Left ventricle myocardium inferior (tissue), 1 donor: ENCODE measurements at places on chromosomes 5 and 9. TPM values are rescaled to one million over a fixed set of nuclear protein-coding genes. Genes with fewer than 3 reads are reported as not detected.

GRCh38 chr9:30925635-30926034 is 1458.8 kb upstream of the ACO1 start:
- no peak for DNase-seq
- no peak overlapping the region for H3K4me3 ChIP-seq
- no peaks in the 10 kb centered on the region for H3K27me3 ChIP-seq
- H3K36me3 ChIP-seq, result no peaks in the 10 kb centered on the region
- no peaks in the 10 kb centered on the region for H3K4me1 ChIP-seq

GRCh38 chr9:71733176-71733575 is 35.1 kb downstream of the CEMIP2 start:
- no peak overlapping the region for H3K27ac ChIP-seq
- no peak overlapping the region for H3K4me3 ChIP-seq

GRCh38 chr9:105296445-105296844 is 52.0 kb downstream of the SLC44A1 start:
- H3K4me3 ChIP-seq, result no peak overlapping the region
- H3K27me3 ChIP-seq, result no peaks in the 10 kb centered on the region
- H3K27ac ChIP-seq, result peak overlapping the region; percentile 46

- no peak overlapping the region for H3K4me3 ChIP-seq
- H3K4me1 ChIP-seq, result peaks cover 21% of the 10 kb centered on the region
Measured at GRCh38 chr5:135442431-135443160, 4.6 kb downstream of the DCANP1 start.

- no peak for DNase-seq
- peaks cover 10% of the 10 kb centered on the region for H3K4me1 ChIP-seq
- no peak overlapping the region for H3K4me3 ChIP-seq
- H3K27ac ChIP-seq, result no peak overlapping the region
- H3K27me3 ChIP-seq, result no peaks in the 10 kb centered on the region
- H3K36me3 ChIP-seq, result no peaks in the 10 kb centered on the region
Measured at GRCh38 chr5:155295111-155295510, 281.6 kb downstream of the KIF4B start.

DNA sequence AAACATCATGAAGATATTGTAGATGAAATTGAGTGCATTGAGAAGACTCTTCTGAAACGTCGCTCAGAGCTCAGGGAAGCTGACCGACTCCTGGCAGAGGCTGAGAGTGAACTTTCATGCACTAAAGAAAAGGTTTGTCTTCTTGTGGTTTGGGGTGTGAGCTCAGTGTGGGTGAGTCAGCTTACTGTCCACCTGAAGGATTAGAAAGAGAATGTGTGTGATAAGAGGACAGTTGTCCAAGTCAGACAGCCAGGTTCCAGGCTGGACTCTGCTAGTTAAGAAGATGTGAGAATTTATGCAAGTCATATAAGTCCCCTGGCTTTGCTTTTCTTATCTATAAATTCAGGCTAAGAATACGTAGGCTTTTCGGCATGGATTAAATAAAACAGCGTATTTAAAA is 46.9 kb downstream of the RAB14 start:
- H3K27ac ChIP-seq, result no peak overlapping the region
- no peaks in the 10 kb centered on the region for H3K4me1 ChIP-seq
- H3K36me3 ChIP-seq, result peaks cover 66% of the 10 kb centered on the region
- H3K27me3 ChIP-seq, result no peaks in the 10 kb centered on the region
- H3K4me3 ChIP-seq, result no peak overlapping the region
- no peak for DNase-seq

GRCh38 chr5:146722361-146722779 is 156.2 kb downstream of the PPP2R2B start:
- H3K27ac ChIP-seq, result no peak overlapping the region
- peaks cover 20% of the 10 kb centered on the region for H3K27me3 ChIP-seq
- no peak overlapping the region for H3K4me3 ChIP-seq
- DNase-seq, result no peak

GRCh38 chr5:138082033-138082432 is 1.8 kb upstream of the WNT8A start:
- H3K27ac ChIP-seq, result no peak overlapping the region
- no peak overlapping the region for H3K4me3 ChIP-seq
- no peaks in the 10 kb centered on the region for H3K36me3 ChIP-seq
- peaks cover 4% of the 10 kb centered on the region for H3K4me1 ChIP-seq

- DNase-seq, result no peak
- no peaks in the 10 kb centered on the region for H3K27me3 ChIP-seq
- peak overlapping the region; percentile 84 for H3K27ac ChIP-seq
- H3K4me1 ChIP-seq, result peaks cover 99% of the 10 kb centered on the region
- H3K4me3 ChIP-seq, result peak overlapping the region; percentile 21
Measured at GRCh38 chr9:136525841-136526499, 19.9 kb downstream of the NOTCH1 start.

DNA sequence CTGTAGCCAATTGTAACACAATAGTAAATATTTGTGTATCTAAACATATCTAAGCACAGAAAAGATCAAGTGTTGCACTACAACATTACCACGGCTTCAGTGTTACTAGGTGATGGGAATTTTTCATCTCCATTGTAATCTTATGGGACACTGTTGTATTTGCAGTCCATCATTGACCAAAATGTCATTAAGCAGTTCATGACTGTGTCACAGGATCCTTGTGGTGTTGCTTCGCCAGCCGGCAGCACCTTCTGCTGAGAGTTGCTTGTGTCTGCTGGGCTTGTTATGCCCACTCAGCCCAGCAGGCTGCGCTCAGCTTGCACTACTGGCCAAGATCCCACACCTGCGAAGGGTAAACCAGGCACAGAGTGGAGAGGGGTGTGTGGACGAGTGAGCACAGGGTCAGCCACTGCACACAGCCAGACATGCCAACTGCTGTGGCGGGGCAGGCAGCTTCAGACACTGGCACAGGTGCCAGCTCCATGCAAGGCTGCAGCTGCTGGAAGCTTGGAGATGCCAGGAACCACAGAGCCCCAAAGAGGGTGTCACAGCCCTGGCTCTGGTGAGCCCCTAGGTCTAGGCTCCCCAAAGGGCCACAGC is 273.7 kb downstream of the CETN3 start:
- DNase-seq, result no peak
- no peaks in the 10 kb centered on the region for H3K27me3 ChIP-seq
- H3K4me3 ChIP-seq, result no peak overlapping the region
- H3K4me1 ChIP-seq, result peaks cover 9% of the 10 kb centered on the region
- H3K36me3 ChIP-seq, result no peaks in the 10 kb centered on the region

DNA sequence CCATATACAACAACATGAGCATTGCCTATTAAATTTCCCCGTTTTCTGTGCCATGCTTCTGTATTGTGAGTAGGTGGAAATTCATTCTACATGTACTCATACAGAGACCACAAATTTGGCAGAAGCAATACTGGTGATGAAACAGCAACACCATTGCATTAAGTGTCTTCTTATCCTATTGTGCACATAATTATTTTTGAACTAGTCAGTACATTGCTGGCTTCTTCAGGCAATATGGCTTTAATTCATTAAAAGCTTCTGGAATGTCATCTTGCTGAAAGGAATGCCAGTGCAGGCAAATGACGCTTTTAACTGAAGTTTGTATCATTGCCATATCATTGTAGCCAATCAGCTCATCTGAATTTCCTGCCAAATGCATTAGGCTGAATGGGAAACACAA is 82.6 kb downstream of the KIAA1958 start:
- no peaks in the 10 kb centered on the region for H3K4me1 ChIP-seq
- H3K27me3 ChIP-seq, result no peaks in the 10 kb centered on the region
- no peak overlapping the region for H3K27ac ChIP-seq
- DNase-seq, result no peak
- no peaks in the 10 kb centered on the region for H3K36me3 ChIP-seq

DNA sequence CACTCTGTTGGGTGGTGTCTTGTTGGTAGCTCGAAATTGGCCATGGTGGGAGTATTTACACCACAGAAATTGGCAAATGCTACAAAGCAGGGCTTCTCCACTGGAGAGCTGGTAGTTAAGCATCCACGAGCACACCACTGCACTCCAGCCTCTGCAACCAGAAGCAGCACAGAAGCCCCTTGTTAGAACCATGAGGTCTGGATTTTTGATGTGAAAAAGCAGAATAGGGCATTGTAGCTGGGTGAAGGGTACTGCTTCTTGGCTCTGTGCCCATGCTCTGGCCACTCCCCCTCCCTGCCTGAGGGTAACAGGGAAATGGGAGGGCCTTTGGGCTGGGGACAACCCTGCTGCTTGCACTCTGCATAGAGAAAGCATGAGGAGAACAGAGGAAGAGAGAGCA is 81.2 kb upstream of the UBTD2 start:
- H3K36me3 ChIP-seq, result peaks cover 4% of the 10 kb centered on the region
- no peak overlapping the region for H3K27ac ChIP-seq

PLCXD3 gene
- total RNA-seq, result 73.1 TPM

RGS7BP gene
- 3.6 TPM for total RNA-seq

UGT3A2 gene
- total RNA-seq, result not detected
